PC-9 (cell line): ENCODE measurements at places on chromosomes 1 and 21. TPM values are rescaled to one million over a fixed set of nuclear protein-coding genes. Genes with fewer than 3 reads are reported as not detected.

CAMSAP2 gene
- 27.5 and 40.3 TPM in 2 replicates for total RNA-seq

DHRS3 gene
- total RNA-seq, result 144 and 154 TPM in 2 replicates

- DNase-seq, result no peak
Observed at GRCh38 chr21:32206631-32207405, 72.0 kb downstream of the MIS18A start.

DNA sequence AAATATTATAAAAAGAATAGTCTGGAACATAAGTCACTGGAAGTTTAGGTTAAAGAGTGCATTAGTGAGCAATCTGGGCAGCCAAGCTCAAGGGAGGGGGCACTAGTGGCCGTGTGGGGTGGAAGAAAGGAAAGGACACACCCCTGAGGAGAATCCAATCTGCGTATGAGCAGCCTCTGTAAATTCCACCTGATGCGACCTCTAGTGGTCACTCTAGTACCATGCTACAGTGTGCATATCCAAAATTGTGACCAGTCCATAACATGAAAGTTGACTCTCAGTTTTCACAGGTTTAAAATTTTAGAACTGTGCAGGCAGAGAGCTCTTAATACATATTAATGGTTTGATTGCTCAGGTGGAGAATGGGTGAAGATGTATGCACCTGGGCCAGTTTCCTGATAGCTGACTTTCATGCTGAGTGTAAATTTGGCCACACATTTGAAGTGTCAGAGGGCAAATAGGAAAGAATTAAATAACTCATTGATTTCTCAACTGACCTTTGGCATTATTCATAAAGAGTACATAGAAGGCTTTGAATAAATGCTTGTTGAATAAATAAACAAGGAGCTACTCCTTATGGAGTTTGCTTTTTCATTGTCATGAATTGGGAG is 105.9 kb upstream of the C21orf91 start:
- DNase-seq, result peak; percentile 50

- no peak for DNase-seq
Observed at GRCh38 chr21:31666445-31667010, 7.0 kb downstream of the SOD1 start.
